ENCODE measurements at places on chromosomes 3 and 15.

GRCh38 chr3:88188436-88188835 lies 38.7 kb downstream of the C3orf38 start:
- DNase-seq, result no peak
- H3K27me3 ChIP-seq, result no peaks in the 10 kb centered on the region
- H3K27ac ChIP-seq, result no peak overlapping the region
- no peaks in the 10 kb centered on the region for H3K36me3 ChIP-seq
- no peak overlapping the region for H3K4me3 ChIP-seq
- H3K4me1 ChIP-seq, result peaks cover 1% of the 10 kb centered on the region

DNA sequence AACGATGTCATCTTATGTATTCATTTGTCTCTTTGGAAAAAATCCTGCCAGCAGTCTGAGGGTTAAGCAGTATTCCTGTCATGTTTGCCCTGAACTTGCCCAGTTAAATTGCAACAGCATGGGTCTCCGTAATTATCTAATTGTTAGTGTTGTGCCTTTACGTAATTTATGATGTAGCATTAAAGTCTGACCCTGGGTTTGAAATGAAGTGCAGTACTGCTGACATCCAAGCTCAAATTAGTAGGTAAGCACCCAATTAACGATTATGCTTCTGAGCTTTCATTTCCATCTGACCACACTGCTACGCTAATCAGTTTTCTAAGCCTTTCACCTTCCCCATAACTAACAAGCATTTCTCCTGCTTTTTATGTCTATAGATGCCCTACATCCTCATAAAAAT lies 241.8 kb downstream of the ARRDC4 start:
- no peak overlapping the region for H3K4me3 ChIP-seq
- DNase-seq, result no peak
- H3K27me3 ChIP-seq, result no peaks in the 10 kb centered on the region
- no peak overlapping the region for H3K27ac ChIP-seq

- H3K36me3 ChIP-seq, result no peaks in the 10 kb centered on the region
- H3K4me1 ChIP-seq, result no peaks in the 10 kb centered on the region
- no peak overlapping the region for H3K4me3 ChIP-seq
- no peaks in the 10 kb centered on the region for H3K27me3 ChIP-seq
- no peak overlapping the region for H3K27ac ChIP-seq
These were observed 83.3 kb upstream of the KCNH8 start for GRCh38 chr3:19065027-19065426.

- H3K4me3 ChIP-seq, result no peak overlapping the region
- no peaks in the 10 kb centered on the region for H3K27me3 ChIP-seq
- no peak overlapping the region for H3K27ac ChIP-seq
- no peaks in the 10 kb centered on the region for H3K4me1 ChIP-seq
These were observed 516.5 kb upstream of the PPP2R3A start for GRCh38 chr3:135449046-135449445.

- DNase-seq, result no peak
- no peaks in the 10 kb centered on the region for H3K36me3 ChIP-seq
- H3K27me3 ChIP-seq, result peaks cover 98% of the 10 kb centered on the region
These were observed 2.5 kb downstream of the OSBPL10 start for GRCh38 chr3:31978553-31978952.

GRCh38 chr3:10526366-10526765 lies 21.0 kb upstream of the ATP2B2 start:
- peaks cover 2% of the 10 kb centered on the region for H3K4me1 ChIP-seq
- H3K36me3 ChIP-seq, result no peaks in the 10 kb centered on the region
- H3K27ac ChIP-seq, result no peak overlapping the region
- peaks cover 44% of the 10 kb centered on the region for H3K27me3 ChIP-seq

DNA sequence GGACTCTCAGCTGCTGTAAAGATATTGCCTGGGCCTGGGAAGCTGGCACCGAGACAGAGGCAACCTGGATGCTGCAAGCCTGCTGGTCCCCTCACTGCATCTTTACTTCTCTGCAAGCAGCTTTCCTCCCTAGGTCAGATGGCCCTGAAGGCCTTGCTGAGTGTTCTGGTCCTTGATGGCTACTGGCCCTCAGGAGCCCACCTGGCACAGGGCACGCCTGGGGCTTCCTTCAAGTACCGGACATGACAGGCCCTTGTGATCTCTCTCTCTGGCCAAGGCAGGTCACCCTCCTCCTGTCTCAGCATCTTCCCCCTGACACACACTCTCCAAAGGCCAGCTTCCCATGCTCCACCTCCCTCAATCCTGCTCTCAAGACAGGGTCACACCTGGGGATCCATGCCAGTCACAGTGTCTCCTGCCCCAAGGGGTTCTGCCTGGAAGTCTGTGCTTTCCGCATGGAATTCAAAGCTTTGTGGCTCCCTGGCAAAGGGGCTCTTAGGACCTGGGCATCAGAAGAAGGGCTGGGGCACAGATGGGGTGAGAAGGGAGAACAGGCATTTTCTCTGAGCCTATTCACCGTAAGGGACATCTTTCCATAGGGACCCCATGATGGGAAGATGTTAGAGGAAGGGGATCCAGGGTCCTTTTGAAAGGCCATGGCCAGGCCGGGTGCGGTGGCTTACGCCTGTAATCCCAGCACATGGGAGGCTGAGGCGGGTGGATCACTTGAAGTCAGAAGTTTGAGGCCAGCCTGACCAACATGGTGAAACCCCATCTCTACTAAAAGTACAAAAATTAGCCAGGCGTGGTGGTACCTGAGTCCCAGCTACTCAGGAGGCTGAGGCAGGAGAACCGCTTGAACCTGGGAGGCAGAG lies 4.7 kb upstream of the PAQR5 start:
- H3K36me3 ChIP-seq, result no peaks in the 10 kb centered on the region
- no peak for DNase-seq
- no peak overlapping the region for H3K27ac ChIP-seq
- H3K4me1 ChIP-seq, result no peaks in the 10 kb centered on the region
- no peak overlapping the region for H3K4me3 ChIP-seq

DNA sequence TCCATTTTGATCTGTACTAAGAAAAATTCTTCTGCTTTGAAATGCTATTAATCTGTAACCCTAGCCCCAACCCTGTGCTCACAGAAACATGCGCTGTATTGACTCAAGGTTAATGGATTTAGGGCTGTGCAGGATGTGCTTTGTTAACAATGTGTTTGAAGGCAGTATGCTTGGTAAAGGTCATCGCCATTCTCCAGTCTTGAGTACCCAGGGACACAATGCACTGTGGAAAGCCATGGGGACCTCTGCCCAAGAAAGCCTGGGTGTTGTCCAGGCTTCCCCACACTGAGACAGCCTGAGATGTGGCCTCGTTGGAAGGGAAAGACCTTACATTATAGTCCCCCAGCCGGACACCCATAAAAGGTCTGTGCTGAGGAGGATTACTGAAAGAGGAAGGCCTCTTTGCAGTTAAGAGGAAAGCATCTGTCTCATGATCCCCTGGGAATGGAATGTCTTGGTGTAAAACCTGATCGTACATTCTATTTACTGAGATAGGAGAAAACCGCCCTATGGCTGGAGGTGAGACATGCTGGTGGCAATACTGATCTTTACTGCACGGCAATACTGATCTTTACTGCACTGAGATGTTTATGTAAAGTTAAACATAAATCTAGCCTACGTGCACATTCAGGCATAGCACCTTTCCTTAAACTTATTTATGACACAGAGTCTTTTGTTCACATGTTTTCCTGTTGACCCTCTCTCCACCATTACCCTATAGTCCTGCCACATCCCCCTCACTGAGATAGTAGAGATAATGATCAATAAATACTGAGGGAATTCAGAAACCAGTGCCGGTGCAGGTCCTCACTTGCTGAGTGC lies 6.3 kb downstream of the PIGZ start:
- DNase-seq, result no peak
- H3K4me1 ChIP-seq, result no peaks in the 10 kb centered on the region
- no peaks in the 10 kb centered on the region for H3K36me3 ChIP-seq
- no peaks in the 10 kb centered on the region for H3K27me3 ChIP-seq
- H3K27ac ChIP-seq, result no peak overlapping the region
- H3K4me3 ChIP-seq, result no peak overlapping the region

- H3K4me3 ChIP-seq, result no peak overlapping the region
- H3K27ac ChIP-seq, result no peak overlapping the region
- peaks cover 65% of the 10 kb centered on the region for H3K27me3 ChIP-seq
These were observed 2.6 kb downstream of the KIF7 start for GRCh38 chr15:89652666-89653065.

DNA sequence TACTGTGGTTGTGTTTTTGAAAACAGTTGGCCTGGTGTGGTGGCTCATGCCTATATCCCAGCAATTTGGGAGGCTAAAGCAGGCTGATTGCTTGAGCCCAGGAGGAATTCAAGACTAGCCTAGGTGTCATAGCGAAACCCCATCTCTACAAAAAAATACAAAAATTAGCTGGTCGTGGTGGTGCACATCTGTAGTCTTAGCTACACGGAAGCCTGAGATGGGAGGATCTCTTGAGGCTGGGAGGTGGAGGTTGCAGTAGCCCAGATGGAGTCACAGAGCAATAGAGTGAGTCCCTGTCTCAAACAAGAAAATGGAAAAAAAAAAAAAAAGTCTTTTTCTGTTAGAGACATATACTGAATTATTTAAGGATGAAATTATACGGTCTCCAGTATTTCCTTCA lies 14.7 kb upstream of the LRRFIP2 start:
- no peaks in the 10 kb centered on the region for H3K36me3 ChIP-seq
- no peak overlapping the region for H3K4me3 ChIP-seq
- no peak for DNase-seq

GRCh38 chr15:49423901-49424550 lies 984 bp downstream of the FGF7 start:
- DNase-seq, result no peak
- H3K27me3 ChIP-seq, result no peaks in the 10 kb centered on the region
- H3K36me3 ChIP-seq, result peaks cover 5% of the 10 kb centered on the region
- no peak overlapping the region for H3K4me3 ChIP-seq
- H3K27ac ChIP-seq, result no peak overlapping the region
- peaks cover 5% of the 10 kb centered on the region for H3K4me1 ChIP-seq

- no peak for DNase-seq
- no peaks in the 10 kb centered on the region for H3K36me3 ChIP-seq
- no peak overlapping the region for H3K4me3 ChIP-seq
These were observed 42.7 kb upstream of the MTMR10 start for GRCh38 chr15:31034152-31034551.

- H3K4me1 ChIP-seq, result peaks cover 17% of the 10 kb centered on the region
- peak overlapping the region; percentile 62 for H3K4me3 ChIP-seq
- DNase-seq, result peak; percentile 57
- peaks cover 5% of the 10 kb centered on the region for H3K27me3 ChIP-seq
These were observed 52.8 kb downstream of the RGMA start for GRCh38 chr15:93035953-93036810.

- peaks cover 7% of the 10 kb centered on the region for H3K27me3 ChIP-seq
- DNase-seq, result no peak
- H3K36me3 ChIP-seq, result no peaks in the 10 kb centered on the region
- H3K4me3 ChIP-seq, result no peak overlapping the region
- no peak overlapping the region for H3K27ac ChIP-seq
- H3K4me1 ChIP-seq, result no peaks in the 10 kb centered on the region
These were observed 74.0 kb upstream of the MANF start for GRCh38 chr3:51311055-51311454.

- H3K27me3 ChIP-seq, result no peaks in the 10 kb centered on the region
- DNase-seq, result no peak
- no peaks in the 10 kb centered on the region for H3K36me3 ChIP-seq
- H3K4me1 ChIP-seq, result no peaks in the 10 kb centered on the region
- H3K27ac ChIP-seq, result no peak overlapping the region
- no peak overlapping the region for H3K4me3 ChIP-seq
These were observed 245.1 kb downstream of the MAGI1 start for GRCh38 chr3:65793495-65794200.
